ENCODE measurements at places on chromosomes 6 and 20. TPM values are rescaled to one million over a fixed set of nuclear protein-coding genes. Genes with fewer than 3 reads are reported as not detected.

GRCh38 chr6:33820243-33820642, 16.4 kb upstream of the MLN start:
- no peaks in the 10 kb centered on the region for H3K27me3 ChIP-seq
- H3K4me1 ChIP-seq = no peaks in the 10 kb centered on the region
- no peak for DNase-seq
- no peak overlapping the region for H3K27ac ChIP-seq

- no peaks in the 10 kb centered on the region for H3K36me3 ChIP-seq
- no peaks in the 10 kb centered on the region for H3K27me3 ChIP-seq
- no peak for DNase-seq
- no peak overlapping the region for H3K27ac ChIP-seq
- H3K4me3 ChIP-seq = no peak overlapping the region
Observed at GRCh38 chr20:911882-912600, 4.1 kb downstream of the ANGPT4 start.

- no peaks in the 10 kb centered on the region for H3K36me3 ChIP-seq
- H3K4me3 ChIP-seq = no peak overlapping the region
- no peak for DNase-seq
- H3K27ac ChIP-seq = no peak overlapping the region
- H3K27me3 ChIP-seq = no peaks in the 10 kb centered on the region
Observed at GRCh38 chr6:3135668-3136291, 17.3 kb downstream of the BPHL start.

DNA sequence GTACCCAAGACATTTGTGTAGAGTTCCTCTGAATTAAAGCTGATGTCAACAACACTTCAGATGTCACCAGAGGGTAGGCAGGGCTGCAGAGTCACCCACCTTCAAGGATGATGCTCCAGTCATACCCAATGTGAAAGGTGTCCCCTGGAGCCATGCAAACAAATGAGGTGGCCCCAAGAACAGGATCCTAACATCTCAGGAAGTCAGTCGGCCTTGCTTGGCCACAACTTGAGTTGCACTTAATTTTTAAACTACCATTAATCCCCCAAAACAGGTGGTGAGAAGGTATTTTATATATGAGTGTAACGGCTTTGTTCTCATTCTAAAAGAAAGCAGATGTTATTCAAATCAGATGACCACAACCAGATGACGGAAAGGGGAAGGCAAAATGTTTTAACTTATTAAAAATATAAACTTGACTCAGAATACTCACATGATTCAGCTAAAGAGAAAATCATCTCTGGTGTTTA, 21.1 kb upstream of the SERPINB1 start:
- H3K4me3 ChIP-seq = no peak overlapping the region
- no peaks in the 10 kb centered on the region for H3K4me1 ChIP-seq
- H3K36me3 ChIP-seq = no peaks in the 10 kb centered on the region
- H3K27me3 ChIP-seq = no peaks in the 10 kb centered on the region
- no peak overlapping the region for H3K27ac ChIP-seq
- no peak for DNase-seq

DNA sequence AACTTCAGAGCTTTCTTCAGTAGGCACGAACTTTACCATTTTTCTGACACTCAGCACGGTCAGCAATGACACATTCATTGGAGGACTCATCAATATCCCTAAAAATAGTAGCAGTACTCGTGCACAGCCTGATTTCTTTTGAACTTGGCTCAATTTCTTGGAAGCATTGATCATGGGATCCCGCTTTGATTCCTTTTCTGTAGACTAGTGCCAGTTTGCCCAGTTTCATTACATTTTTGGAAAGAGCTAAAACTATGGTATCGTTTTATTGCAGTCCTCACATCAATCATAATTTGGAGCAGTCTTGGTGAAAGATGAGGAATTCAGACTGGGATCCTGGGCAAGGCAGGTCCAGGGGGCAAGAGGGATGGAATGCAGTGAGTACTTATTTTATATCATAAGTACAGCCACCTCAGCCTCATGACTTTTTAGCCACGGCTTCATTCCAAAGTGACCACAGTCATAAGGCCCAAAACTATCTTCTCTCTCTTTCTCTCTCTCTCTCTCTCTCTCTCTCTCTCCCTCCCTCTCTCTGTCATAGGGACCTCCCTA, 170.9 kb upstream of the AKAP12 start:
- H3K4me3 ChIP-seq = no peak overlapping the region
- H3K27ac ChIP-seq = peak overlapping the region; percentile 59
- no peaks in the 10 kb centered on the region for H3K4me1 ChIP-seq
- no peak for DNase-seq
- H3K36me3 ChIP-seq = no peaks in the 10 kb centered on the region

DNA sequence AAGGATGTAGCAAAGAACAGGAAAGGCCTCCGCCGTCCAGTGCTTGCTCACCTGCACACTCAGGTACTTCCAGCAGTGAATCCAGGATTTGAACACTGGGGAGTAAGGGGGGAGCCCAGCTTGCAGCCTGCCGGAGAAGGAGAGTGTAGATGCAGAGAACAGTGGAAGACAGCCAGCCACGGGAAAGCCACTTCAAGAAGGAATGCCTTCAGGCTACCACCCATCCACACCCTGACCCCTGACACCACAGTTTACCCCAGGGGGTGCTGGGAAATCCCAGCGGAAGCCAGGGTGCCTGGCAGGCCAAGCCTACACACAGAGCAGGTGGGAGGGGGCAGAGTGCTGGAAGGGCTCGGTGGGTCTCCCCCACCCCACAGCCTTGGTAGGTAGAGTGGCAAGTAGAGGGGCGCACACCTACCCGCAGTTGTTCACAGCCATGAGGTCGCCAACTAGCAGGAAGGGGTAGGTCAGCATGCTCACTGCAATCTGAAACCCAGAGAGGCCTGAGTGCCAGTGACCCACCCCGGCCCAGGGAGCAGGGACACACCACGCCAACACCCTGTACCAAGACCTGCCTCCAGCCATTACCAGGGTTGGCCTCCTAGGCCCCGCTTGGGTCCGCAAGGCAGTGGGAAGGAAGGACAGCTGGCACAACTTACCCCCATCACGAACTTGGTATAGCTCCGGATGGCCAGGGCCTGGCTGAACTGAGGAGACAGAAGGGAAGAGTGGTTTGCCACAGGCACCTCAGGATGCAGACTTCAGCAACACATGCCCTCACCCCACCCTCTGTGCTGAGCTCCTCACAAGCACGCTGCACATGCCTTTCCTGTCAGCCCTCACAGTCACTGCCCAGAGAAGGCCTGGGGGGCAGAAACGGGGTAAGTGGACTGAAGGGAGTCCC, 15.7 kb downstream of the PI16 start:
- H3K27me3 ChIP-seq = no peaks in the 10 kb centered on the region
- DNase-seq = no peak
- no peak overlapping the region for H3K4me3 ChIP-seq
- peak overlapping the region; percentile 33 for H3K27ac ChIP-seq
- no peaks in the 10 kb centered on the region for H3K4me1 ChIP-seq

GRCh38 chr6:151101161-151101815, 138.5 kb upstream of the AKAP12 start:
- peak overlapping the region; percentile 41 for H3K27ac ChIP-seq
- no peaks in the 10 kb centered on the region for H3K4me1 ChIP-seq
- DNase-seq = no peak
- H3K27me3 ChIP-seq = no peaks in the 10 kb centered on the region
- no peak overlapping the region for H3K4me3 ChIP-seq

- H3K4me3 ChIP-seq = no peak overlapping the region
- H3K4me1 ChIP-seq = no peaks in the 10 kb centered on the region
- no peak for DNase-seq
- no peaks in the 10 kb centered on the region for H3K36me3 ChIP-seq
- H3K27me3 ChIP-seq = no peaks in the 10 kb centered on the region
Observed at GRCh38 chr6:22381845-22382544, 85.2 kb upstream of the PRL start.

DNA sequence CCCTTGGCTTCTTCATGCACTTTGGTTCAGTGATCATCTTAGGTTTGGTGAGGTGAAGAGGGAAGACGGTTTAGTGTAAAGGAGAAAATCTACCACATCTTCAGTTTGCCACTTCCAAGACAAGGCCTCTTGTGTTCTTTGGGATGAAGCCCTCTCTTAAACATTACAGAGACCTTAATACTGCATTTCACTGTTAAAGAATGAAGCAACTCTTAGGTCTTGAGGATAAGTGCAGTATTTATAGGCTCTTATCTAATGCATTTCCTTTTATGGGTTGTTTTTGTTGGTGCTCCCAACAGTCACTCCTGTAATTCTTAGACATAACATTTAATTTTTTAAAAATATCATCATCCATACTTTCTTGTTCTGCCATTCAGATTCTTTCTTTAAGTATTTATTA, 139.9 kb upstream of the LAMP5 start:
- H3K4me3 ChIP-seq = no peak overlapping the region
- no peak for DNase-seq
- H3K27ac ChIP-seq = no peak overlapping the region
- H3K4me1 ChIP-seq = no peaks in the 10 kb centered on the region
- no peaks in the 10 kb centered on the region for H3K27me3 ChIP-seq

- H3K27me3 ChIP-seq = peaks cover 38% of the 10 kb centered on the region
- no peaks in the 10 kb centered on the region for H3K36me3 ChIP-seq
- H3K4me3 ChIP-seq = no peak overlapping the region
- no peaks in the 10 kb centered on the region for H3K4me1 ChIP-seq
- DNase-seq = no peak
Observed at GRCh38 chr20:44035924-44036323, 121.3 kb downstream of the TOX2 start.

DNA sequence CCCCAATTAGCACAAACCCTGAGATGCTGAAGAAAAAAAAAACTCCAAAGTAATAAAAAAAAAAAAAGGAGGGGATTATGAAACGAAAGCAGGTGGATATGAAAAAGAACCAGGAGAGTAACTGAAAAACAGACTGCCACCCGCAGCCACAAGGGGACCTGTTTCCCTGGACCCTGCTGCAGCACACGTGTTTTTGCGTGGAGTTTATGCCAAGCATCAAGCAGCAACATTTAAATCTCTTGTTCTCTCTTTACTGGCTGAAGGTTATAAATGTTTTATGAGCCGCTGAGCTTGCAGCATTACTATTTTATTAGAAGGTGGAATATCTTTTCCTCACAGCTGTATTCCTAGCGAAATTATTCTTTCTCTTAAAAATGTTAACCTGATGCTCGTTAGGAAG, 131.6 kb upstream of the OLIG3 start:
- H3K27ac ChIP-seq = no peak overlapping the region
- H3K4me1 ChIP-seq = no peaks in the 10 kb centered on the region
- DNase-seq = no peak
- no peaks in the 10 kb centered on the region for H3K36me3 ChIP-seq
- no peak overlapping the region for H3K4me3 ChIP-seq
- H3K27me3 ChIP-seq = no peaks in the 10 kb centered on the region

GRCh38 chr6:159064477-159064876, 19.7 kb upstream of the TAGAP start:
- H3K4me1 ChIP-seq = no peaks in the 10 kb centered on the region
- no peaks in the 10 kb centered on the region for H3K36me3 ChIP-seq
- H3K27ac ChIP-seq = no peak overlapping the region
- H3K4me3 ChIP-seq = no peak overlapping the region

- H3K4me1 ChIP-seq = no peaks in the 10 kb centered on the region
- H3K27me3 ChIP-seq = no peaks in the 10 kb centered on the region
- DNase-seq = no peak
- no peaks in the 10 kb centered on the region for H3K36me3 ChIP-seq
- no peak overlapping the region for H3K27ac ChIP-seq
Observed at GRCh38 chr6:90397929-90398674, 101.5 kb upstream of the BACH2 start.

DNA sequence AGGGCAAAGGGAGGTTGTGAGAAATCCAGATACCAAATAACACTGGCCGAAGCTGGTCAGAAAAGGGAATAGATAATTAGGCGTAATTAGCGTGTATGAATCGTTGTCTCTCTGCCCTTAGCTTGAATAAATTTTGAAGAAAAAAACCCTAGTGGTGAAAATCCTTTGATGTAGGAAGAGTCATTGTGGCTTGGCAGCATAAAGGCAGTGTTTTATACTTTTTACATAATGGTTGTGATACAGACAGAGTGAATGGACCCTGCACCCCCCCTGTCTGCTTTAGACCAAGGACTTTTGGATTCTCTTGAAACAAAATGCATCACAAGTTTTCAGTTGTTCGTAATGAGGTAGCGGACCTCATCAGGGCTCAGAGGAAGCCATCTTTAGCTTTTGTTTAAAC, 126.5 kb downstream of the AFG1L start:
- no peaks in the 10 kb centered on the region for H3K27me3 ChIP-seq
- no peak for DNase-seq
- H3K4me3 ChIP-seq = no peak overlapping the region
- H3K27ac ChIP-seq = no peak overlapping the region
- no peaks in the 10 kb centered on the region for H3K36me3 ChIP-seq

GRCh38 chr6:101747160-101747559, 353.7 kb downstream of the GRIK2 start:
- H3K4me1 ChIP-seq = no peaks in the 10 kb centered on the region
- H3K36me3 ChIP-seq = no peaks in the 10 kb centered on the region
- H3K27ac ChIP-seq = no peak overlapping the region
- H3K27me3 ChIP-seq = no peaks in the 10 kb centered on the region

DNA sequence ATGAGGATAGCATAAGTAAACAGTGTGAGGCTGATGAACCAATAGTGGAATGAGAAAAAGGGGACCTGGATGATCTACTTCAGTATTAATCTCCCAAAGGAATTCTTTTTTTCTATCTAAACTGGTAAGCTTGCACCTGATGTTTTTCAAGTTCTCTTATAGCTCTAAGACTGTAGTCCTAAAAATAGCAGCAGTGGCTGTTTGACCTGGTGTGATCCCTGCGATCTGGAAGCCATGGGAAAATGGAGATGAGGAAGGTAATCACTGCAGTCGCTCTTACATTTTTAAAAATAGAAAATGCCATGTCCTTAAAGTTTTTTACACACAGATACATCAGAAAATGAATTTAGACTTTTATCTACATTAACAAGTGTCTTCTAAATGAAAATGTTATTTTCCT, 926.4 kb upstream of the SLC35B3 start:
- DNase-seq = no peak
- no peaks in the 10 kb centered on the region for H3K27me3 ChIP-seq
- no peak overlapping the region for H3K4me3 ChIP-seq
- H3K27ac ChIP-seq = no peak overlapping the region

Gene EBF4
- 1.6 TPM for total RNA-seq

Gene SRMS
- not detected for total RNA-seq

Gene ADGB
- total RNA-seq = not detected

Gene LY86
- 3.4 TPM for total RNA-seq

Gene LIN28B
- total RNA-seq = not detected

Gene TRAPPC3L
- 0.80 TPM for total RNA-seq

Gene KHDC3L
- total RNA-seq = not detected

Gene CUL9
- 47.5 TPM for total RNA-seq

Gene SIRPD
- not detected for total RNA-seq
